D721Med (cell line): ENCODE measurements at places on chromosomes 6 and 20.

- DNase-seq, result no peak
Measured at GRCh38 chr6:68372991-68373390, 262.1 kb upstream of the ADGRB3 start.

GRCh38 chr6:24574809-24575208 is 71.2 kb downstream of the KIAA0319 start:
- DNase-seq, result no peak

GRCh38 chr6:124962639-124963415 is 590 bp downstream of the RNF217 start:
- no peak for DNase-seq

- no peak for DNase-seq
Measured at GRCh38 chr6:151325075-151326050, 66.0 kb downstream of the ZBTB2 start.

GRCh38 chr6:21158873-21159272 is 434.7 kb upstream of the SOX4 start:
- no peak for DNase-seq
